Skin of body (tissue), 3 donors: ENCODE measurements at places on chromosomes 5 and 9. TPM values are rescaled to one million over a fixed set of nuclear protein-coding genes. Genes with fewer than 3 reads are reported as not detected.

The UBLCP1 gene
- total RNA-seq = 12.3 TPM

The F2RL2 gene
- total RNA-seq = 12.3 TPM

DNA sequence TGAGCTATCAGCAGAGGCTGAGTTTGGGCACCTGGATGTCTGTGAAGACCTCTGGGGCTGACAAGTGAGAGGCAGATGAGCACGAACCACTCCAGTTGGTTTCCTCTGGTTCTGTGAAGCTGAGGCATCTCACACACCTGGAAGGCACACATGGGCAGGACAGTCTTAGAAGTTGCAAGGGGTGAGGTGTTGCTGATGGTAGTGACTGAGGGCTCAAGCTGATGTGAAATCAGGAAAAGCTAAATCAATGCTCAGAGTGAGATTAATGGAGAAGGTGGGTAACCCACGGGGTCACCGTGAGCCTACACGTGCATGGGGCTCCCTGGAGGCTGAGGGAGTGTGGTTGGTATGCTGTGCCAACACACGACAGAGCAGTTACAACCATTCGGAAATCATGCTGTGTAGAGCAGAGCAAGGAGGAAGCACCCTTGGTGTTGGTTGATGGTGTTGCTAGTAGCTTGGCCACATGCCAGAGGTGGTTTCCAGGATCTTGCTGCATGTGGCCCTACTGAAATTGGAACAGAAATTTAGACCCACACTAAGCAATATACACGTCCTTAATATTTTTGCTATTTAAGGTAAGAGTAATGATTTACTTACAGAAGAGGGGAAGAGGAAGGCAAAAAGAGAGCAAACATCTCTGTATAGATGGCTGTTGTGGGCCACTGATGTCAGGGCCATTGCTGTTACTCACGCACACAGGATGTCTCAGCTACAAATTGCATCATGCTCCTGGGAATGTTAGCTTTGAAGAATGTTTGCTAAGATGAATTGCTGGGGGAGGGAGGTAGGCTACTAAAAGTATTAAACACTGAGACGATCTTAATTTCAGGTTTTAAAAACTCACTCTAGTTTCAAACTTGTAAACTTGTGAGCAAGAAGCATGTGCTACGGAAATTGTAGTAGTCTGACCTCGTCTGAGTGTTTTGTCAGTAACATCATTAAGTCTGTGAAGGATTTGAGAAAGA lies 170.5 kb downstream of the ARHGEF28 start:
- no peak for DNase-seq

The ADRA1B gene
- 0.79 TPM for total RNA-seq
